Iris pigment epithelial cell (primary cell): ENCODE measurements at places on chromosomes 12 and 14.

- no peak for DNase-seq
These were observed 177.2 kb upstream of the HMGA2 start for GRCh38 chr12:65647074-65647473.

DNA sequence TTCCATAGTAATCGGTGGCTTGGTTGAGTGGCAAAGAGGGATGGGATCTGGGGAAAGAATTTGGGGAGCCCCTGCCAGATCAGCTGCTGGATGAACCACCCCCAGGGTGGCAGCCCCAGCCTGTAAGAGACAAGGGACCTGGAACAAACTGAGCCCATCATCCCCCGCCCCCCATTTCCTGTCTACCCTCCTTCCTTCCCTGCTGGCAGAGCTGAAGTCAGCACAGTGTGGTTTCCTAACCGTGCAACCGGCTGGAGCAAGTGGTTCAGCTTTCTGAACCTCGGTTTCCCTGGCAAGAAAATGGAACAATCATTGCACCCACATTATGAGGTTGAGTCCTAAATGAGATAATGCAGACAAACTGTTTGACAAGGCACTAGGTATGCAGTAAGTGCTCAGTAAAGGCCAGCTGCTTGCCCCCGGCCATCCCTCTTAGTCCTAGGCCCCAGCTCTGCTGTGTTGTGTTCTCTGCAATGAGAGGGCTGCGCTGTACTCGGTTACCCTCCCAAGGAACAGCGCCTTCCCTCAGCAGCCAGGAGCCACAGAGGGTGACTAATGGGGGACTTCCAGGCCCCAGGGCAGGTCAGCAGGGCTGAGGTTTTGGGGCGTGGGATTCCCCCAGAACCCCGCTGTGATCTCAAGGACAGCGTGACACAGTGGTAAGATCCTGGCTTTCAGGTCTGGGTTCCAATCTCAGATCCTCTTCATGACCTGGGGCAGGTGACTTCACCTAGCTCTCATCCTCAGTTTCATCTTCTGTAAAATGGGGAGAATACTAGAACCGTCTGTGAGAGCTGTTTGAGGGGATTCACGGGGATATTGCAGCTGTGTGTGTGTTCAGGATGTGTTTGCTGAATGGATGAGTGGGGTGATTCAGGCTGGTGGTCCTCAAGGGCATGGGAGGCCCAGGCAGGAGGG lies 16.5 kb downstream of the SELPLG start:
- DNase-seq: peak; percentile 63

DNA sequence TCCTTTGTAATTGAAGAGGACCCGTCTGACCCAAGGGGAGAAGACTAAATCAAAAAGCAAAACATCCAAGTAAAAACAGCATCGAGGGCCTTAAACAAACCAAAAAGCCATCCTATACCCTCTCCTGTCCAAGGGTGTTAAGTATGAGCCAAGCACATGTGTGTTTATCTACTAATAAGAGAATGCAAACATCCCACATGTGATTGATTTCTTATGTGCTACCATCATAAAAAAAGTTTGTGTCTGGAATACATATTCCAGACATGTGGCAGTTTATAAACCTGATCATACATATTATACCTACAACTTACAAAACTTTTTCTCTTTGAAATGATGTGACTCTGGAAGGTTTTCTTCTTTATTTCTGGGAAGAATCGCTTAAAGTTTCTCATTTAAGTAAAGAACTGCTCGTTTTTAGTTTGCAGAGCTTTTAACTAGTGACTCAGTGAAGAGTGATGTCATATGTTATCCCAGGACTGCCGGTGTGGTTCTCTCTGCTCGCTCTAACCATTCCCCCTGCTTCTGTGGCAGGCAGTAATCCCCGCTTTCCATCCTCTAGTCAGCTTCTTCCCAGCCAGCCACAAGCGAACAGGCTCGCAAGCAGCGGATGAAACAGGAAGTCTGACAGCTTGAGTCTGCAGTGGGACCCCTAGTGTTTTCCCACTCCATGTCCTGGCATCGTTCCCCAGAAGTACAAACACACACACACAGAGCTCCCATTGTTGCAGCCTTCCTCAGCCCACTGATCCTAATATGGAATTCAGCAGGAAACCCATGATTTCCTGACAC lies 431 bp upstream of the RHOJ start:
- DNase-seq: peak; percentile 86

- peak; percentile 75 for DNase-seq
These were observed 2.0 kb downstream of the CRY1 start for GRCh38 chr12:107091381-107091780.
